RWPE2 (cell line): ENCODE measurements at places on chromosomes 6 and 20.

DNA sequence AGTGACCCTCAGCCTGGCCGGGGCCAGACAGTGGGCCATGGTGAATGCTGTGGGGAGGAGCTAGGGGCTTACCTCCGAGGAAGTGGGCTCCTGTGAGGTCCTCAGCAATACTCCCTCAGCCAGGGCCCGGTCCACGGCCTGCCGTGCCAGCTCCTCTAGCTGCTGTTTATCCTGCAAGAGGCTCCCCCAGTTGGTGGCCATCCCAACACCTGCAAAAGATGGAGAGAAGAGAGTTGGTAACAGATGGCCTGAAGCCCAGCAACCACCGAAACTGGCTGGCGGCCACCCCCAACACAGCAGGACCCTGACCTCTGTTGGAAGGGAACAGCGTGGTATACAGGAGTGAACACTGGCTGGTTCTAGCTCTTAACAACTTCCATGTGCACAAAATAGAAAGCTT is 4.0 kb downstream of the GSS start:
- DNase-seq = peak; percentile 80

GRCh38 chr6:105258816-105259215 is 79.0 kb upstream of the POPDC3 start:
- DNase-seq = no peak

GRCh38 chr6:127198549-127198948 is 68.1 kb upstream of the RNF146 start:
- no peak for DNase-seq

- no peak for DNase-seq
Observed at GRCh38 chr20:22470620-22471026, 113.7 kb downstream of the FOXA2 start.

DNA sequence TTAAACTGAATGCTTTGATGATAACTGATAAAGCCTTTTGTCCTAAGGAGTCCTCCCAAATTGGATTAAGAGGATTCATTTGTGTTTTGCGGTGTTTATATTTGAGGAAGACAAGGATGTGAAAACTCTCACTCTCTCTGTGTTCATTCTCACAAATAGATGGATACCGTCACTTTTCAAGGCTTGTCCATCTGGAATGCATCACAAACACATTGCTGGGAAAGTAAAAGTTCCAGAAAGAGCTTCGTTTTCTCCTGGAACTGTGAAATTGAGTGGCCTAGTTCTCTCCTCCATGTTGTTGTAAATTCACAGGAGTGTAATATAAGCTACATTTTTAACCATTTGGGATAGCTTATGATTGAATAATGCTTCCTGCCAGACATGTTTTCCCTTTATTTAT is 581.6 kb upstream of the FLRT3 start:
- DNase-seq = no peak

DNA sequence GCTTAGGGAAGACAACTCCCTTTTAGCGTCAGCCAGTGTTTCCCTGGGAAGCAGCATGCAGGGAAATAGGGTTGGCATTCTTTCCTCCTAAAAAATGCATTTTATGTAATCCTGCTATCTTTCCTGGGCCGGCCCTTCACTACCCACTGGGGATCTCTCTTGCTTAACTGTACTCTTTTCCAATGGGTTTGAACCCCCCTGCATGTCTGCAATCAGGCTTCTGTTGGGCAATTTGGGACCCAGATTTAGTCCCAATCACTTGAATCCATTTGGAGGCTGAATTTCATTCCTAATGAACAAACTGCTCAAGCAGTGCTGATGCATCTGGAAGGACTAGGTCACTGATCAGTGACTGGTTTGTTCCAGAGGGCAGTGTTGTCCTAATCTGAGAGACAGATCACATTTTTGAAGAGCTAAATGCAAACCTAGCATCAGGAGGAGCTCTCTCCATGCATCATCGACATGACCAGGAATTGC is 152.0 kb downstream of the TSHZ2 start:
- DNase-seq = no peak

GRCh38 chr20:50721881-50722281 is 9.5 kb upstream of the PARD6B start:
- DNase-seq = peak; percentile 64

- no peak for DNase-seq
Observed at GRCh38 chr20:48282591-48283228, 497.4 kb upstream of the SULF2 start.

DNA sequence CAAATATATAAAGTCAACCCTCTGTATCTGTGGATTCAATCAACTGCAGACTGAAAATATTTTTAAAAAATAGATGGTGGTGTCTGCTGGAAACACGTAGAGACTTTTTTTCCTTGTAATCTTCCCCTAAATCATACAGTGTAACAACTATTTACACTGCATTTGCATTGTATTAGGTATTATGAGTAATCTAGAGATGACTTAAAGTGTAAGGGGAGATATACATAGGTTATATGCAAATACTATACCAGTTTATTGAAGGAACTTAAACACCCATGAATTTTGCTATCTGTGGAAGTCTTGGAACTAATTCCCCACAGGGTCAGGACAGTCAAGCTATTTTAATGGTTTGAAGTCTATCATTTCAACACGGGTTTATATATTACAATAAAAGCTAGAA is 10.2 kb downstream of the HDAC2 start:
- DNase-seq = no peak

GRCh38 chr6:20539387-20539786 is 5.1 kb downstream of the CDKAL1 start:
- no peak for DNase-seq

GRCh38 chr6:69900869-69901268 is 34.5 kb downstream of the COL19A1 start:
- DNase-seq = no peak

DNA sequence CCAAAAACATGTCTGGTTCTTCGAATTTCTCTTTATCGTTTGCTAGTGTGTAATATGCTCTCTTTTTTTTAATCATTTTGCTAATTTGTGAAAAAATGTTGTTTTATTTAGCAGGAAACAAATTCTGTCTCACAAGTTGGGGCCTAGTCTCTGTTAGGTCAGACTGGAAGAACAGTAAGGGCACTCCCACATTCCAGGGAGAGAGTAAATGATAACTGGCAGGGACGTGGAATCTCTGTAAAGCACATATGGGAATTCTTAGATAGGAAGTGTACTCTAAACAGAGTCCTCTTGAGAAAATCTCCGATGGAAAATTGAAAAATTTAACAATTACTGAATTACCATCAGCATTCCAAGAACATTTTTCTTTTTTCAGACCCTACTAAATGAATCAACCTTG is 16.4 kb upstream of the CCDC28A start:
- DNase-seq = no peak

DNA sequence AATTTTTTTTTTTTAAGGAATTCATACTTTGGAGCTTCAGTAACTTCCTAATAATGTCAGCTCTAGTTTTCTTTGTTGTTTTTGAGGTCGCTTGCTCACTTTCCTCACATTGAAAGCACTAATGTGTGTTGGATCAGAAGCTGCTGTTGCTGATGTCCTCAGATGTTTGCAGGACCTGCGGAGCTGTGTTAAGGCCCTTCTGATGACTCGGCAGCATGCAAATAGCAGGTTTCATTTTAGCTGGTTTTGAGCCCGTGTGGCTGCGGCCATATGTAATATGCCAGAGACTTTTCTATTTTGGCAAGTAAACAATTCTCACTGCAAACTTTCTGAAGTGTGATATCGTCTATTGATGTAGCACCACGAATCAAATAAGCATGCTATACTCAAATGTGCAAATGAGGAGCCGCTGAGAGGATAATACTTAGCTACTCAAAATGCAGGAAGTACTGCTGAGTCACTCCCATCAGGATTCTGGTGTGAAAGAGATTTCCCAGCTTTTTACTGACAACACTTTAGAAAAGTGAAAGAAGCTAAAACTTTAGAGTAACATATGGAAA is 187.8 kb downstream of the SASH1 start:
- DNase-seq = no peak

DNA sequence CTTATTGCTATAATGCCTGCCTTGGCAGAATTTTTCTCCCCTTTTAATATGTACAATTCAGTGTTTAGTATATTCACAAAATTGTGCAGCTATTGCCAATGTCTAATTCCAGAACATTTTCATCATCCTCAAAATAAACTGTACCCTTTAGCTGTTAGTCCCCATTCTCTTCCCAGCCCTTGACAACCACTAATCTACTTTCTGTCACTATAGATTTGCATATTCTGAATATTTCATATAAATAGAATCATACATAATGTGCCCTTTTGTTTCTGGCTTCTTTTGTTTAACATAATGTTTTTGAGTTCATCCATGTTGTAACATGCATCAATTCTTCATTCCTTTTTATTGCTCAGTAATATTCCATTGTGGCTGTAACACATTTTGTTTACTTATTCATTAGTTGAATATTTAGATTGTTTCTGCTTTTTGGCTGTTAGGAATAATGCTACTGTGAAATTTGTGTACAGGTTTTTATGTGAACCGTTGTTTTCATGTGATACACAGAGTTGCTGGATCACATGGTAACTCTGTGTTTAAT is 22.4 kb downstream of the STK4 start:
- DNase-seq = no peak

DNA sequence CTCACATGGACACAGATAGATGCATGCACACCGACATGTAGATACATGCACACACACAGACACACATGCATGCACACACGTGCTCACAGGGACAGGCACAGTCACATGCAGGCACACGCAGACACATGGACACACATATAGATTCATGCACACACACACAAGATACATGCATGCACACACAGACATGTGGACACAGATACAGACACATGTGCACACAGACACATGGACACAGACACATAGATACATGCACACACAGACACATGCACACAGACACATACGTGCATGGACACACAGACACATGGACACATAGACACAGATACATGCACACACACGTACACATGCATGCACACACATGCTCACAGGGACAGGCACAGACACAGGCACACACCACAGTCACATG is 19.8 kb downstream of the SYNDIG1 start:
- DNase-seq = no peak

DNA sequence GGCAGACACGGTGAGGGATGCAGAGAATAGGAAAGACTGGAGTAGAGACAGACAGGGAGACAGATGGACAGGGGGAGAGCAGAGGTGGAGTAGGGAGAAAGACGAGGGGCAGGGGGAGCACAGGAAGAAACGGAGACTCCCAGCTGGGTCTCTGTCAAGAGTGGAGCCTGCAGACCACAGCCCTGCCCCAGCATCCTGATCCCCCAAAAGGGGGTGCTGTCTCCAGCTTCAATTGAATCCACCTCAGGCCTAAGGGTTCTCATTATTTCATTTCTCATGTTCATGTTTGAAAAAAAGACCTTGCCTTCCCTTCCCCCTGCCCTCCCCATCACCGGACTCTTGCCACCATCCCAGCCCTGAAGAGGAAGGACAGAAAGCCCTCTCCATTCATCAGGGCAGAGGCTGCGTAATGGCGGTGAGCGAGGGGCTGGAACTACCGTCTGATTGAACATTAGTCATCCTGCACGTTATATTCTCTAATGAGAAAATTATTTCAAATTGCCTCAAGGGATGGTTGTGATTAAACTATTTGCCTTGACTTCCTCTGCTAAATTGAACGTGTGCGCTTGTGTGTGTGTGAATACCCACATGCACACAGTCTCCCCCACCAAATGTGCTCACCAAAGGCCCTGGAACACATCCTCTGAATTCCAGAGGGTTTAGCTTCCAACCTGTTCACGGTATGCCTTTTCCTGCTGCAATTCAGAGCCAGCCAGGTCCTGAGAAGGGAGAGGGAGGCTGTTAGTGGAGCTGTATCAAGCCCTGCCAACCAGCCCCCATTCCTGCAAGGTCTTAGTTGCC is 98.3 kb downstream of the CDC5L start:
- DNase-seq = no peak

DNA sequence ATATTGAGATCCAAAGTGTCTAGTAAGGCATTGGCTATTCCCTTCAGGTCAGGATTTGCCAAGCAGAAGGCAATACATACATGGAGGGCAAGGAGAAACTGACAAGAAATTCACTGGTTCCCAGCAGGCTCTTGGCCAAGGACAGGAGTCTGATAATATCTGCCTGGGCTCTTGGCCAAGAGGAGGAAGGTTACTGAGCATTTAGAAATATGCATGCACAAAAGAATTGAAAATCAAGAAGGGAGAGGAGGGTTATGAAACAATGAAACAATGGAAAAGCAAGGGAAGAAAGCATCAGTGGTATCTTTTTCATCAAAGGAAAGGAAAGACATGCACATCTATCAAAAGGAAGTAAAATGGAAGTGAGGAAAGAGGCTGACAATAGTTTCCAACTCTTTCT is 42.4 kb downstream of the ARHGAP18 start:
- no peak for DNase-seq

- DNase-seq = no peak
Observed at GRCh38 chr20:37856932-37857660, 45.8 kb upstream of the VSTM2L start.

- no peak for DNase-seq
Observed at GRCh38 chr6:56314683-56315523, 67.5 kb upstream of the COL21A1 start.

DNA sequence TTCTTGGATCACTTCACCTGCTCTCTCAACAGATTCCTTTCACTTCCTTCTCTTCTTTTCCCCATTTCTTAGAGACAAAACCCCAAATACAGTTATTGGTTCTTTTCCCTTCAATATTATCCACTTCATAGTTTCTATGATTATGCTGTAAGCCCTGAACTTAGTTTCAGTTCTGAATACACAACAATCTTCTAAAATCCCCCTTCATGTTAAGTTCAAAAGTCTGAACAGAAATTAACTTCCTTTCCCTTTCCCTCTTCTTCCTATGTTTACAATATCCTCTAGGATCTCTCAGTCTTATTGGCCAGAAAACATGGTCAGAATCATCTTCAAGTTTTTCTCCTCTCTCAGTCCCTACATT is 57.7 kb downstream of the OGFRL1 start:
- DNase-seq = no peak

DNA sequence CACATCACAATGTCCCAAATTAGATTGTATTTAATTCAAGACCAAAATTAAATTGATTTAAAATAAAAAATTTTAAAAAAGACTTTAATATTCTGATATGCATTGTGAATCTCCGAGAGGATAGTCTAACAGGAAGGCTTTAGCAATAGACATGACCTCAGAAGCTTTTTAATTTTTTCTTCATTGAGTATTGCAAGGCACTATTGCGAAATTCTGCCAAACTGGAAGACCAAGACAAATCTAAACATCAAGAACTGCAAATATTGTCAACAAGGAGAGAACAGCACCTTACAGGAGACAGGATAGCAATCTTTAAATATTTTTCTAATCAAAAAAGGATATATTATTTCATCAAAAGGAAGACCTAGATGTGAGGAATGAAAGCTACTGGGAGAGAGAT is 56.9 kb downstream of the BMP5 start:
- DNase-seq = no peak

DNA sequence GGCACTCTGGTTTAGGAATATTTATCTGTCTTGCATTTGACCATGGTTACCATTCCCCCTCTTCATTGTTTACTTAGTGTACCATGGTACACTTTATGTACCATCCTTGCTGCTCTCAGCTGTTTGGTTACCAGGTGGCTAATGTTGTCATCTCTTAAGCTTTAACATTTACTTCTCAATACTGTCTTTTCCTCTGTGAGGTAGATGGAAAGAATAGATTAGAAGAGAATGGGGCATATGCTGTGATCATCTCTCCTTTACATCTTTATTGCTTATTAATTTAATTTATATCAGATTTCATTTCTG is 109.2 kb downstream of the NCOA3 start:
- DNase-seq = no peak

GRCh38 chr6:48670546-48670945 is 559.5 kb upstream of the PTCHD4 start:
- no peak for DNase-seq
